ENCODE measurements at places on chromosomes 7 and 10.

DNA sequence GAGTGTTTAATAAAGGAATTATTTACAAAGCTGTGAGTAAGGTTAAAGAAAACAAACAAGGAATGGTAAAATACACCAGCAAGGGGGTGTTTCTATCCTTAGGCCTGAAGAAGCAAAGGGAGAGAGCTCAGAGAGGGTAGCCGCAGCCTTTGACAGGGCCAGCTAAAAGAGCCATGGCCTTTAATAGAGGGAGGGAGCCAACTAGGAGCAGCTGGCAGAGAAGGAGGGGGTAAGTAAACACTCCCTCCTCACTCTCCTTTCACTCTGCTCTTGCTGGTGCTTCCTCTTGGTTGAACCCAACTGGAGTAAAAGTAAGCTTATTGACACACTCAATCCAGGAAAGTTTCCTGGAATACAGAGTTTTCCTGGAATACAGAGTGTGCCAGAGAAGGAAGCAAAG, 87.5 kb downstream of the CH25H start:
- DNase-seq = no peak

- DNase-seq = peak; percentile 55
These were observed 116.4 kb upstream of the ASAH2 start for GRCh38 chr10:50367732-50368131.

- DNase-seq = no peak
These were observed 51.8 kb upstream of the SLC35G1 start for GRCh38 chr10:93841961-93842360.

- DNase-seq = no peak
These were observed 13.4 kb downstream of the USP54 start for GRCh38 chr10:73577788-73578187.

DNA sequence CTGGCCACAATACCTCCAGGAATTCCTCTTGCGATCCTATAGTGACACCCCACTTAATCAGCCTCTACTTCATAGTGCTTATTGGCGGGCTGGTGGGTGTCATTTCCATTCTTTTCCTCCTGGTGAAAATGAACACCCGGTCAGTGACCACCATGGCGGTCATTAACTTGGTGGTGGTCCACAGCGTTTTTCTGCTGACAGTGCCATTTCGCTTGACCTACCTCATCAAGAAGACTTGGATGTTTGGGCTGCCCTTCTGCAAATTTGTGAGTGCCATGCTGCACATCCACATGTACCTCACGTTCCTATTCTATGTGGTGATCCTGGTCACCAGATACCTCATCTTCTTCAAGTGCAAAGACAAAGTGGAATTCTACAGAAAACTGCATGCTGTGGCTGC, 56.8 kb downstream of the GPR141 start:
- no peak for DNase-seq

GRCh38 chr10:112949143-112949823, 764 bp upstream of the TCF7L2 start:
- peak; percentile 50 for DNase-seq

DNA sequence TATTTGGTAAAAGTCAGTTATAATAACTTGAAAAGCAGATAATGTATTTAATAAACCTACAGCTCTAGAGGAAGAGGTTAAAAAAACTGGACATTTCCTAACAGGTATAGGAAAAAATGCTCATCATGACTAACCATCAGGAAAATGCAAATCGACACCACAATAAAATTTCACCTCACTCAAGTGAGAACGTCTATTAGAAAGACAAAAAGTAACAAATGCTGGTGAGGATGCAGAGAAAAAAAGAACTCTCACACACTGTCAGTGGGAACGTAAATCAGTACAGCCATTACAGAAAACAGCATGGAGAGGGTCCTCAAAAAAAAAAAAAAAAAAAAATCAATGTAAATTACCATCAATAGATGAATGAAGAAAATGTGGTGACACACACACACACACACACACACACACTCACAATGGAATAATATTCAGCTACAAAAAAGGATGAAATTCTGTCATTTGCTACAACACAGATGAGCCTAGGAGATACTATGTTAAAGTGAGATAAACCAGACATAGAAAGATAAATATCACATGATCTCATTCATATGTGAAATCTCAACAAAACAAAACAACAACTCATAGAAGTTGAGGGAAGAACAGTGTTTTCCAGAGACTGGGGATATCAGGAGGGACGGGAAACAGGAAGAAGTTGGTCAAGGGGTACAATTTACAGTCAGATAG, 20.1 kb downstream of the EPC1 start:
- no peak for DNase-seq

DNA sequence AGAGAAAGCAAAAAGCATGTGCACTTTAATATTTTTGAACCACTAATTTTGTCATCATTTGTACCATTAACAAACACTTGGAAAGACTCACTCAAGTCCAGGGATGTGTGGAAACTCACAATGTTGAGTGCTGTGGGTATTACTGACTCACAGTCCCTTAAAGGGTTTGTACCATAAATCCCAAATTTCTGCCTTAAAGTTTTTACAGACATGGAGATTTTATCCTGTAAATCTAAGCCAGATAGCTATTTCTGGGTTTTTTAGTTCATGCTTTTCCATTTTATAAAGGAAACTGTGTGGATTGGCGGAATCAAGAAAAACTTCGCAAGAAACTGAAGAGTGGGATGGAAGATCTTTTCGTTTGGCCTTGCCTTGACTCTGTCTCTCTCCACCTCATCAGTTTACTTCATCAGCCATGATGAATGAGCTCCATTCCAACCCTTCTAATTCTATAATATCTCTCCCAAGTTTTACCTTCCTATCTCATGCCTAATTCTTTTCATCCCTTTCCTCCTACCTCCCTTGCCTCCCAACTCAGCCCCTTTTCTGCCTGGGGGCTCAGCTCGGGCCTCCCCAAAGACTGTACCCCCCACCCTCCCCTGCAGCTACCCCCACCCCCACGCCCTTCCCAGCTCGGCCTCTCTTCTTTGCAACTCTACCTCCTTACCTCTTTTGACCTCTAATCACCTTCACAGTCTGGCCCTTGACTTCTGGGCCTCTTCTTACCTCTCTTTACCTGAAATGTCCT, 218.5 kb upstream of the MKLN1 start:
- DNase-seq = peak; percentile 53

DNA sequence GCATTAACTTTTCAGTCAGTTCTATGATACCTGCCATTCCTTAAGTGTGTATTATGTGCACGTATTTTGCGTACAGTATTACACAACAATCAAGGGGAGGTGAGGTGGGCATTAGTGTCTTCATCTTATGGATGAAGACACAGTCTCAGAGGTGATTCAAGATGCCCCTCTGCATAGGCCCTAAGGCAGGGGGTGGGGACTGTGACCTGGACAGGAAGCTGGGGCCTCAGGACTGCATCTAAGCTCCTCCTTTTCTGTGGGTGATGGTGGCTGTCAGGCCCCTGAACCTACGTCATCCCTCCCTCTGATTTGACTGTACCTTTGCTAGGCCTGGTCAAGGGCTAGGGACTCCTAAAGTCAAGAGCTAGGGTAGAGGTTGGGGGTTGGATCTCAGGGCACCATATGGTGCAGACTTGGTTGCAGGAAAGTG, 38.9 kb downstream of the HK1 start:
- no peak for DNase-seq

DNA sequence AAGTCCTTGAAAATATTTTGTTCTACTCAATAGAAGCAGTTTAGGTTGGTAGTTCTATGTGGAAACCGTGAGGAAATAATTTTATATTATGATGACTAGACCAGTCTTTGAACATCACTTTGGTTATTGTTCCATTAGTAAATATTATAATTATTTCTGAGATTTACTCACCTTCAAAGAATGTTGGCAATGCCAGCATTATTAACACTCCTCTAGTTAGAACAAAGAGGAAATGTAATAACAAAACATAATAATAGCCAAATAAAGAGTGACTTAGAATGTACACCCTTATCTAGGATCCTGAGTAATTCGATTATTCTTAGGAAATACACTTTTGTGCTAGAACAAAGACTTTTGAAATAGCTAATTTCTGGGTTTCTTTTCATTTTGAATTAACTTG, 121.1 kb downstream of the CFTR start:
- DNase-seq = no peak

- DNase-seq = no peak
These were observed 32.0 kb downstream of the GBX1 start for GRCh38 chr7:151135525-151135845.

- DNase-seq = no peak
These were observed 249.9 kb upstream of the ZNF32 start for GRCh38 chr10:43898592-43898991.

GRCh38 chr10:126312167-126312566, 76.1 kb downstream of the ADAM12 start:
- DNase-seq = no peak

GRCh38 chr7:139915864-139916716, 87.0 kb downstream of the TBXAS1 start:
- DNase-seq = peak; percentile 95

DNA sequence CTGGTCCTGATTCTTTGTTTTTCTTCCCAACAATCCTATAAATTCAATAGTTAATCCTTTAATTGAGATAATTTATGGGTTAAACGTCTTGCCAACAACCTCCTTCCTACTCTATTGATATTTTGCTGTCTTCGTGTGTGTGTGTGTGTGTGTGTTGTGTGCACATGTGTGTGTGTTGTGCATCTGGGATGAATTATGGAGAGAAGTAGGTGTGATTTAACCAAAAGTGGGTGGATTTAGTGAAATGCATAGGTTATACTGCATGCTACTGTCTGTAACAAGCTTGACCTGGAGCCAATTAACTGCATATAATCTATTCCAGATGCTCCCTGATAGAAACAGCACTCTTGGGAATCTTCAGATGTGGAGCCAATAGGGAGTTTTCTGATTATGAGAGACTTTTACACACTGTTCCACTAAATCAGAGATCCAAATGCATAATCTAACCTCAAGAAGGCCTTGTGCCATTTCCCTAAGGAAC, 61.2 kb downstream of the SEMA3D start:
- no peak for DNase-seq

DNA sequence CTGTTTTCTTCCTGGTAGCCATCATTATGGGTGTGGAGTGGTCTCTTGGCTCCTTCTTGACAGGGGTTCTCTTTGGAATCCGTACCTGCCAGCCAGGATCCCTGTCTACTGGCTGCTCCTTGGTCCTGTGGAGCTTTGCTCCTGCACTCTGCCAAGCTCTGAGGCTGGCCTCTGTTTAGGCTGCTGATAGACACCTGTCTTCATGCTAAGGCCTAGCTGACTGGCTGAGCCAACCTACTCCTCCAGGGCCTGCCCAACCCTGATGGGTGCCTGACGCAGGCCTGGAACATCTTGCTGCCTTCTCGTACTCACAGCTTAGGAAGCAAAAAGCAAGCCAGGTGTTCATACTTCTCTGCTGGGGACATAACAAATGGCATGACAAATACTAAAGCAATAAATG, 333.6 kb upstream of the ZNF32 start:
- no peak for DNase-seq

GRCh38 chr7:116403265-116403664, 96.3 kb upstream of the CAV2 start:
- DNase-seq = no peak

- DNase-seq = no peak
These were observed 128.7 kb downstream of the DYNC1I1 start for GRCh38 chr7:95901006-95901405.

DNA sequence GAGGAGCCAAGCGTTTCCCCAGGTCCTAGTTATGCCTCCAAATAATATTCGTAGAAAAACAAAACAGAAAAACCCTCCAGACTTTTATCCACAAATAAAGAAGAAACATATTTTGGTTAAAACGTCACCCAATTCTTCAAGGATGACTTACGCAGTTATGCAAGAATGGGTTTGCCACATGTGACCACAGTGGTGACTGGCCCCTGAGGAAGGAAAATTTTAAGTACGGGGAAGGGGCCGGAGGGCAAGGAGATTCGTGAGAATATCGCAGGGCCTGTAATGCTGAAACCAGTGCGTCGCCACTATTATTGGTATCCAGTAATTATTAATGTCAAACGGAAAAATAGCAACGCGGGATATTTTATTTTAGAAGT, 537 bp upstream of the MRPS24 start:
- peak; percentile 96 for DNase-seq

Data from suppressor macrophage treated with lipopolysaccharide for 1 hour (primary cell).